ENCODE measurements at places on chromosomes 3 and 15.
A peak's percentile ranks its signal among the peaks of the same experiment; 100 is the strongest.

GRCh38 chr15:101807345-101807945, 4.1 kb downstream of the OR4F6 start:
- DNase-seq: peak; percentile 97

GRCh38 chr15:29533647-29534046, 264.0 kb upstream of the NSMCE3 start:
- peak; percentile 34 for DNase-seq

- no peak for DNase-seq
Measured at GRCh38 chr15:89653578-89653977, 1.7 kb downstream of the KIF7 start.

GRCh38 chr3:10912786-10913185, 79.8 kb upstream of the SLC6A1 start:
- no peak for DNase-seq

DNA sequence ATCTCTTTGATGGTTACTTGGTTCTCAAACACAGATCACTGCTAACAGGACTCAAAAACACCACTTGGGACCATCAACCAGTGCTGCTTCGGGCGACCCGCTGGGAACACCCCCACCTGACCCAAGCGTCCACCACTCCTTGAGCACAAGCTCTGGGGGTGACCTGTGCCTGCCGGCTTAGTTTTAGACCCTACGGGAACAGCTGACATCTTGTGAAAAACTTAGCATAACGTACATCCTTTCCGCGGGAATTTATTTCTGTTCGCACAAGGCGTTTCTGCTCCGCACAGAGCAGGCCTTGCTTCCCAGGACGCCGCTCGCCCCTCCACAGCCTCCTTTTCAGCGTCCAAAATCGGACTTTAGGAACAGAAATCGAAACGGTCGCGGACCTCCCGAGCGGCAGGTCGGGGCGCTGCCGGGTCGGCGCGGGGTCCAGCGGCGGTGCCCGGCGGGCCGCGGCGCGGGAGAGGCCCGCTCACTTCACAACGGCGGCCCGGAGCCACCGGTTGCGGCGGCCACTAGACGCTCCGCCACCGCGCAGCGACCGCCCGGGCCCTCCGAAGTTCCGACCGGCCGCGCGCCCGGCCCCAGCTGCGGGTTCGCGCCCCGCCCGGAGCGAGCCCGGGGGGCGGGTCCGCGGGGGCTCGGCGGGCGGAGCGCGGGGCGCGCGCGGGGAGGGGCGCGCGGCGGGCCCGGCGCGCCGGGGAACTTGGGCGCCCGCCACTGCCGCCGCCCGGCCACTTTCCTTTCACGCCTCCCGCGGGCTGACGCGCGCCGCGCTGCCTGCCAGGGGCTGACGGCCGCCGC, 959 bp downstream of the SFMBT1 start:
- peak; percentile 71 for DNase-seq

- DNase-seq: no peak
Measured at GRCh38 chr3:111314898-111315297, 227.1 kb upstream of the CD96 start.

DNA sequence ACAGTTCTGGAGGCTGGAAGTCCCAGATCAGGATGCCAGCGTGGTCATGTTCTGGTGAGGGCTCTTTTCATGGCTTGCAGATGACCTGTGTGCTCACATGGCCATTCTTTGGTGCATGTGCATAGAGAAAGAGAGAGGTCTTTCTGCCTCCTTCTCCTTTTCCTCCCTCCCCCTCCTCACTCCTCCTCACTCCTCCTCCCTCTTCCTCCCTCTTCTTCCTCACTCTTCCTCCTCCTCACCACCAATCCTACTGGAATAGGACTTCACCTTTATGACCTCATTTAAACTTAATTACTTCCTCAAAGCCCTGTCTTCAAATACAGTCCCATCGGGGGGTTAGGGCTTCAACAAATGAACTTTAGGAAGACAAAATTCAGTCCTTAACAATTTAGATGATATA, 23.8 kb downstream of the ZNF654 start:
- DNase-seq: no peak

- DNase-seq: no peak
Measured at GRCh38 chr15:85769182-85769900, 25.4 kb downstream of the KLHL25 start.

DNA sequence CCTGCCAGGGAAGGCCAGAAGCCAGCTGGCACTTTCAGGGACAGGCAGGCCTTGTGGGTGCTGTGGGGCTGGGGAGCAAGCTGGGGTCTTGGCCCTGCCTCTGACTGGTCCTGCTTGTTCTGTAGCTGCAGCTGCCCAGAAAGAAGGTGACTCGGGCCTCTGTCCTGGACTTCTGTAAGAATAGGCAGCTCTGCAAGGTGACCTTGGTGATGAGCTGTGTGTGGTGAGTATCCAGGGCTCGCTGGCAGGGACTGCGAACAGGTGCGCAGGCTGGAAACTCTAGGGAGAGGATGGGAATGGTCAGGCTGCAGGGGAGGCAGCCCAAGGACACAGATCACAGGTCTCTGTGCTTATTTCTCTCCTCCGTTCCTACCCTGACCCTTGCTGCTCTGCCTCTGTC, 31.2 kb downstream of the SLC22A14 start:
- no peak for DNase-seq

GRCh38 chr15:77037388-77038209, 33.3 kb downstream of the TSPAN3 start:
- DNase-seq: no peak

- DNase-seq: peak; percentile 96
Measured at GRCh38 chr3:42179110-42179725, 86.8 kb downstream of the CCK start.

- no peak for DNase-seq
Measured at GRCh38 chr15:58923696-58924300, 9.7 kb downstream of the SLTM start.

GRCh38 chr15:62365795-62366442, 200.8 kb upstream of the C2CD4B start:
- peak; percentile 89 for DNase-seq

GRCh38 chr3:101900736-101901135, 51.4 kb downstream of the NFKBIZ start:
- no peak for DNase-seq

- DNase-seq: peak; percentile 82
Measured at GRCh38 chr3:185733980-185734724, 90.7 kb downstream of the IGF2BP2 start.

GRCh38 chr3:131630097-131630496, 127.3 kb upstream of the MRPL3 start:
- peak; percentile 60 for DNase-seq

DNA sequence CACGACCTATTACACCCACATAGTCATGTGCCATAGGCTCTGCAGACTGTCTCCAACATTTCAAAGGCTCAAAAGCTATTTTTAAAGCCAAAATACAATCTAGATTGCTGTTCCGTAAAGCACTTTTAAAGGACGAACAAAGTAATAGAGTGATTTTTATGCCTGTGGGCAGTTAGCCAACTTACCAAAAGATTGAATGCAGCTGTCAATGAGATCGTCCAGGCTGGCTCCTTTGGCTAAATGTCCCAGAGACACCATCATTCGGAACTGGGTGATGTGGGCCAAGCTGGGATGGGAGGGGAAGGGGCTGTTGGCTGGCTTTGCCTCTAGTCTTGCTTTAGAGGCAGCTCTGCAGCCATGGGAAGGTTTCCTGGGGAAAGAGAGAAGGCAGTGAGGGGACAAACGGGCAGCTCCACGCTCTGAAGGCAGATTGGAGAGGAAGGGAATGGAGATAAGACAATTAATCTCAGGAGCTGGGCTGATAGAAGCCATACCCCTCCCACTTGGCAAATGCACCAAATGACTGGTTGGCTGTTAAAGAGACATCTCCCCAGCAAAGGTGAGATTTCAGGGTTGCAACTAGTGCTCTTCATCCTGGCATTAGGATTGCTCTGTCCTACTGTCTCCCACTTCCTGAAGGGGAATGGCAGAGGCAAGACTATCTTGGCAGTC, 4.8 kb downstream of the RASGRP1 start:
- no peak for DNase-seq

- no peak for DNase-seq
Measured at GRCh38 chr15:44153352-44153751, 41.7 kb downstream of the FRMD5 start.

DNA sequence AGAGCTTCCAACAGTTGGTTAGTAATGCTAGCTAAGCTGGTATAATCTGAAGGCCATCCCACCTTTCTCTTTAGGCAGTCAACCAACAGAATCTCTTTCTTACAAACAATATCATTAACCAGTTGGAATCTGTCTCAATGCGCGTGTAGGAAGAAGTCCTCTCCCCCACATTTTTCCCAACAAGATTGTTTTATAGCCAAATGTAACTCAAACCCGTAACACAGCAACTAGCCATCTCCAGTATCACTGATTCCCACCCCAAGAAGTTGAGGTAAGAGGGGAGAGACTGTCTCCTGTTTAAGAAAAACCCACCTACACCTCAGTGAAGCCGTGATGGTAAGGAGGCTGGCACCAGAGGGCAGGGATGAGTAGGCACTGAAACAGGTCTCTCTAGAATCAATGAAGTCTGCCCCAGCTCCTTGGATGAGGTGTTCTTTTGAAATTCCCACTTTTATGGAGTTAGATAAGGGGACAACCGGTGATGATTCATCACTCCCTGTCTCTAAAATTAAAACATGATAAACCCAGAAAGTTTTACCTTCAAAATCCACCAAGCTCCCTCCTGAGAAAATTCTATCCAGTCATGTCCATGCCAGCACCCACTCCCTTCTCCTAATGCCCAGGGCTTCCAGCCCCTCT, 30.9 kb downstream of the CDC25A start:
- DNase-seq: peak; percentile 44

- DNase-seq: no peak
Measured at GRCh38 chr15:60672400-60672799, 193.5 kb upstream of the ICE2 start.

- no peak for DNase-seq
Measured at GRCh38 chr15:69990566-69991421, 106.9 kb downstream of the TLE3 start.

GRCh38 chr3:71456156-71456555, 127.4 kb downstream of the FOXP1 start:
- no peak for DNase-seq

DNA sequence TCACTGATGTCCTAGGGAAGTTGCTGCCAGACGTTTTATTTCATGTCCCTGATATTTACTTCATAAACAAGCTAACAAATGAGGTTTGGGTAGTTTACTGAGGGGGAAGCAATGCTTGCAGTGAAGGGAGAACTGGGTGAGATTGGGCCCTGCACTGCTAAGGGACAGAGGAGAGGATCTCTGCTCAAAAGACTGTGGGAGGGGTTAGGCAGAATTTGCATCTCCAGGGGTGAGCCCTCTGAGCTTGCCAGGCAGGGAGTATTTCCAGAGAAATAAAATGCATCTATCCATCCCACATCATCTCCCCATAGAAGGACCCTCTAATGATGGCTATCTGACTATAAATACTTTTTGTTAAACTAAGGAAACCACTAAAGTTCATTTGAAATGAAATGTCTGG, 215.6 kb downstream of the CBLB start:
- no peak for DNase-seq

- no peak for DNase-seq
Measured at GRCh38 chr15:89615135-89615534, 39.9 kb downstream of the TICRR start.

- no peak for DNase-seq
Measured at GRCh38 chr3:141045849-141046248, 5.3 kb upstream of the SPSB4 start.

DNA sequence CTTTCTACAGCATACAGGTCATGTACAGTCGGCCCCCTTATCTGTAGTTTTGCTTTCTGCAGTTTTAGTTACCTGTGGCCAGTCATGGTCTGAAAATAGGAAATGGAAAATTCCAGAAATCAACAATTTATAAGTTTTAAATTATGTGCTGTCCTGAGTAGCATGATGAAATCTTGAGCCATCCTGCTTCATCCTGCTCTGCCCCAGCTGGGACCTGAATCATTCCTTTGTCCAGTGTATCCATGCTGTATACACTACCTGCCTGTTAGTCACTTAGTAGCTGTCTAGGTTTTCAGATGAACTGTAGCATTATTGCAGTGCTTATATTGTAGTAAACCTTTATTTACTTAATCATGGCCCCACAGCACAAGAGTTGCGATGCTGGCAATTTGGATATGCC, 44.8 kb downstream of the AP4E1 start:
- DNase-seq: peak; percentile 62

DNA sequence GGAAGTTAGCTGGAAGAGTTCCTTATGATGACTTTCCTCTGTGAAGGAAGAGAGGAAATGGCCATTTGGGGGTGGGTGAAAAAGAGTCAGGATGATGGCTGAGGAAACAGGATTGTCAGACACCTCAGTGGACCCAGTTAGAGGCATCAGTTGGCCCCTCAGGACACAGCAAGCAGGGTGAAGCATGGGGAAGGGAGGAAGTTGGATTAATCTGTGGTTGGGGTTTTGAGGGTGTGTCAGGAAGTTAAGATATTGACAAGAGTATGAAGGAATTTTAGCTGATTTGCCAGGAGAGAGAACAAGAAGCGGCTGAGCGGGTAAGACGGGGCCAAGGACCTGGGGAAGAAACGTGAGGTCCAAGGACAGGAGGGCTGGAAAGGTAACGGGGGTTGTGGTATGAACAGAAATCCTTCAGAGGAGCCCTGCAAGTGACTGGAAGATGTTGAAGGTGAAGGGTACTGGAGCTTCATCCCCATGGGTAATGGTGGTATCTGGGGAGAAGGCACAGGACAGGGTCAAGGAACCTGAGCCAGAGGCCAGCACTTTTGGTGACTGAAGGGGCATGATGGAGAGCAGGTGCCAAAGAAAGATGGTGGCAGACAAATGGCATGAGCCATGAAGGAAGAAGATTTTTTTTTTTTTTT, 2.7 kb downstream of the UQCC5 start:
- no peak for DNase-seq

DNA sequence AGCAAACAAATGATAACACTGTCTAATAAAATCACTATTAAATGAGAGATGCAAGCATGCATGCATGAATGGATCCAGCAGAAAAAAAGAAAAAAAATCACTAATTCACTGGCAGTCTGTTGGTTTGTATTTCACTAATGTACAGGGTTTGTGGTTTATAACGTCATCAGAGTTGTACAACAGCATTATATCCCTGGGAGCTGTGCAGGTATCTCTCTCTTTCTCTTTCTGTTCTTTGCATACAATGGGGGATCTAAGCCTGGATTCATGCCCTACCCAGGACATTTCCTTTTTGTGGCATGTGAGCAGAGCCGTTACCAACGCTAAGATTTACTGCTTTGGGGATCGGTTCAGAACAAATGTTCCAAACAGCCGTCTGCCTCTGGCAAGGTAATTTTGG, 229.5 kb downstream of the SOX2 start:
- no peak for DNase-seq

- peak; percentile 79 for DNase-seq
Measured at GRCh38 chr3:190375246-190375645, 12.7 kb upstream of the CLDN16 start.
